Mesothelial cell of epicardium (in vitro differentiated cells): ENCODE measurements at places on chromosomes 7 and 10. TPM values are rescaled to one million over a fixed set of nuclear protein-coding genes. Genes with fewer than 3 reads are reported as not detected.

- no peak for DNase-seq
Observed at GRCh38 chr10:48336978-48337599, 30.6 kb downstream of the MAPK8 start.

- DNase-seq: no peak
Observed at GRCh38 chr7:2237109-2237602, 4.4 kb upstream of the MAD1L1 start.

- no peak for DNase-seq
Observed at GRCh38 chr10:1068380-1069361, 12.5 kb downstream of the WDR37 start.

DNA sequence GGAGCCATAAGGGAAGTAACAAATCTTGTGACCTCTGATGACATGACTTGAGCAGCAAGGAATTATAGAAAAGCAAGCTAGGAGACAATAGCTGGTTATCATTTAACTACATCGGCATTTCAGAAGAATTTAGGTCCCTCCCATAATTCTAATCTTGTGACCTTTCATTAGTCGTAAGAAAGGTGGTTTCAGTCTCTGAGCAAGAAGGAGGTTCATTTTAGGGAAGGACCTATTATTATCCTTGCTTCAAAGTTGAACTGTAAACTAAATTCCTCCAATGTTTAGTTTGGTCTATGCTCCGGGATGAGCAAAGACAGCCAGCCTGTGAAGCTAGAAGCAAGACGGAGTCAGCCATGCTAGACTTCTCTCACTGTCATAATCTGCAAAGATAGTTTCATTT, 159.6 kb downstream of the SLC16A9 start:
- no peak for DNase-seq

DNA sequence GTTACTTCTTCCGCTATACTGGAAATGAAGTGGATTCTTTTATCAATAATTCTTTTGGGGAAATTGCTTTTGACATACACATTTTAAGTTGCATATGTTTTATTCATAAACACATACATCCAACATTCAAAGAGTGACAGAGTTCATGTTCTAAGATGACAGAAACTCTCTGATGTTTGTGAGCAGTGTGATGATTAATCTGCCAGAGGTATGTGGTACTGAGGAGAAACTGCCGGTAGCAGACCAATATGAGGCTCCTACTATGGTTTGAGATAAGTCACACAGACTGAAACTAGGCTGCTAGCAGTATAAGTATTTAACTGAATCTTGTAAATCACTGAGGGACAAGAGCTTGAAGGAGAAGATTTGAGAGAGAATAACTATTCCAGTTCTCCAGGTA, 524.1 kb upstream of the SEMA3D start:
- no peak for DNase-seq

DNA sequence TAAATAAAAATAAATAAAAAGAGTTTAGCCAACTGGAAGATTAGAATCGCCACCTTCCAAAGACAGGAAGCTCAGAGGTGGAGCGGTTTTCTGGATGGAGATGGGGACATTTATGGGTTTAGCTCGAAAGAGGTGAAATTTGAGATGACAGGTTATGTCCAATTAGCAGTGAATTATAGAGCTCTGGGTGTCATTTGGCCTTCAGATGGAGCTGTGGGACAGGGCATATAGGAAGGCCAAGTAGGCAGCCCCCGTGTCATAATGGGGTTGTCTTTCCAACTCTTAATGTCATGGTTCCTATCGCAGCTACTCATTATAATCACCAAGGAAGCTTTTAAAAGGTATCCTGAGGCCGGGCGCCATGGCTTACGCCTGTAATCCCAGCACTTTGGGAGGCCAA, 21.0 kb upstream of the EEPD1 start:
- no peak for DNase-seq

DNA sequence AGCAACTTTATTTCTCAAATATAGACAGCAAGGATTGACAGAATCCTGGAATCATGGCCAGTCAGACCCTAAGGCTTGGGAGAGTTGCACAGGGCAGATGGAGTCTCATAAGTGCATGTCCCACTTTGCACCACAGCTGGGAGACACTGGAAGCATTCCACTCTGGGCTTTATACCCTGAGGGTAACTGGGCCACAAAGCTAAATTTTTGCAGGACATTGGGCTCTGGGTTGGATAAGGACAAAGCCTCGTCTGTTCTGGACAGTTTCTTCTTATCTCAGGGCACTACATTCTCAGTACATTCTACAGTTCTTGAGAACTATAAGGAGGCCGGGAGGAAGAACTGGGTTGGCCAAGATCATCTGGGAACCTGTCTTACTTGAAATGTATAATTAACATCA, 158.3 kb upstream of the IGFBP3 start:
- no peak for DNase-seq

GRCh38 chr10:60424971-60425370, 35.3 kb upstream of the ANK3 start:
- DNase-seq: no peak

GRCh38 chr10:70551971-70552422, 50.5 kb downstream of the PRF1 start:
- no peak for DNase-seq

- DNase-seq: no peak
Observed at GRCh38 chr10:119131512-119132240, 27.8 kb downstream of the DENND10 start.

DNA sequence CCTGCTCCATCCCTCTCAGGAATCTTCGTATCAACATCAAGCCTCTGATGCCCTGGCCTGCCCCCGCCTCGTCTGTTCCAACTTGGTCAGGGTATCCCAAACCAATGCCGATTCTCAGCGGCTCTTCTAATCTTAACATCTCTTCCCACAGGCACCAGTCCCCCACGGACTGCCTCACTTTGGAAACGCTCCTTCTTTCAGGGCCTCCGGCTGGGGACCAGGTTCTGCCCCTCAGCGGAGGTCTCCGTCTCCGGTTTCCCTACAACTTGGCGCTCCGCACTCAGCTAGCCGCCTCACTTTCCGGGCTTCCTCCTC, 488 bp downstream of the ABCF2 start:
- no peak for DNase-seq

ODAD2 gene
- total RNA-seq: 0.24 to 0.80 TPM (median 0.25 TPM) in 3 replicates

NUDT13 gene
- total RNA-seq: 3.5 to 4.4 TPM (median 3.7 TPM) in 3 replicates

CCDC3 gene
- 5.2 to 5.7 TPM (median 5.4 TPM) in 3 replicates for total RNA-seq

VWDE gene
- total RNA-seq: 23.8 to 24.7 TPM (median 24.3 TPM) in 3 replicates

WASHC2A gene
- 34.2 to 41.1 TPM (median 35.4 TPM) in 3 replicates for total RNA-seq

LEP gene
- not detected in 3 replicates for total RNA-seq

TUBB8 gene
- 0.33 to 0.67 TPM (median 0.41 TPM) in 3 replicates for total RNA-seq

CYP3A5 gene
- 9.0 to 10.1 TPM (median 9.2 TPM) in 3 replicates for total RNA-seq

CCL24 gene
- total RNA-seq: not detected in 3 replicates
